ENCODE measurements at places on chromosomes 12 and 14.

DNA sequence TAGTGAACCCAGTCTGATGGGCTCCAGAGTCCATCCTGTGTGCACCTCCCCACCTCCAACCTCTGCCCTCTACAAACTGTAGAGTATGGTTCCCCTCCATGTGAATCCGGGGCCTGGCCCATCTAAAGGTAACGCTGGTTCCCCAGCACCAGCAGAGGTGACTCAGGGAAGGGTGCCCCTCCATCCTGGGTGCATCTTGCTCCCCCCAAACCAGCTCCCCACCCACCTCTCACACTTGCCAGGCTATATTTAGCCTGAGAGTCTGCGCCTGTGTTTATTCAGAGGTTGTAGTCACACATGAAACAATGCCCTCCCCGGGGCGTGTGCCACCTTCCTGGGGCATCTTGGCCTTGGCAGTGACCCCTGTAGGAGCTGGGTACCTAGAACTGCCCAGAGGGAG is 26.2 kb downstream of the RASAL1 start:
- no peak for DNase-seq

GRCh38 chr12:24023081-24023480 is 73.6 kb upstream of the SOX5 start:
- no peak for DNase-seq

GRCh38 chr12:87216436-87216835 is 812.8 kb downstream of the C12orf50 start:
- DNase-seq: no peak

DNA sequence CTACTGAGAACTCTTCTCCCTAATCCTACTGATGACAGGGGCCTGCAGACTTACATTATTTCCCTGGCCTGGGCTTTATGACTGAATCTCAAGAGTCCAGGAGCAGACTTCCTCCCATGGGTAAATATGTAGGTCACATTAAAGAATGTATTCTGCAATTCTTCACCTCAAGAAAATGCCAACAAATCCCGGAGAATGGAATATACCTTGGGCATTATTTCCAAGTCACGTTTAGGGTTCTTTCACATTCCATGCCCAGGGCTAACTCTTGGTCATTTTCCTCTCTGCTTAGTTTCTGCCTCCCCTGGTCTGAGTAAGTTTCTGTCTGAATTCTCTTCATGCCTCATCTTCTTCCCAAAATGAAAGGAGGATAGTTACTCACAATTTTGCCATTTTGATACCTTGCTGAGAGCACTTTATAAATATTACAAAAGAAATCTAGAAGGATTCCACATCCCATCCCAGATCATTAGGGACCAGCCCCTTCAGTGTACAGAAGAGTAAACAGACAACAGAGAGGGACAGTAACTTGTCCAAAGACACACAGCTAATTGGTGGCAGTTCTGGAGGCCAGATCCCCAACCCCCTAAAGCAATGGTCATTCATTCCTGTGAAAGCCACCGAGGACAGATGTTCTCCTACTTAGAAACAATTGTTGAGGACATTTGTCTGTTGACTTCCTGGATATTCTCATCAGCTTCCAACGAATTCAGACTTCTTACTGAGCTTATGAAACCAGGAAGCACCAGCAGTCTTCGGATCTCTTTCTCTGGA is 605 bp downstream of the PAH start:
- DNase-seq: no peak

DNA sequence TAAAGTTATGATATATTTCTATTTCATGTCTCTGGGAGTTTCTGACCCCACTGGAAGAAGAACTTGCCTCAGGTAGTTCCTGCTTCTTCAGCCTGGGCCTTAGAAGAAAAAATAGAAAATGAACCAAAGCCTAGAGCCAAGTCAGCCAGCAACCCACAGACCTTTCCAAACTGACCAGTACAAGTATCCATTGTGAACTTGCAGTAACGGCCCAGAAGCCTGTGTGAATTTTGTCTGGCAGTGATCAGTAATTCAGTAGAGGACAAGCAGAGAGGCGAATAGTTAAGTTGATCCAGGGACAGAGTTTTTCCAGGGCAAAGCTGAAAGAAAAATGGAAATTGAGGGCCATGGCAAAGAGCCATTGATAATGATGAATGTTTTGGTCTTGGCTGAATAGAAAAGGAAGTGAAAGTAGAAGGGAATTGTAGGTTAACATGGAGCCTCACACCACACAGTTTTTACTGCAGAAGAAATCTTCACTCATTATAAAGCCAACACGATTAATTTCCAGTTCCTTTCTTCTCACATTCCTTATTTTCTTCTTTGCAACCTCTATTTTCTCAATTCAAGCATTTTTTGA is 311.8 kb downstream of the BTG1 start:
- no peak for DNase-seq

DNA sequence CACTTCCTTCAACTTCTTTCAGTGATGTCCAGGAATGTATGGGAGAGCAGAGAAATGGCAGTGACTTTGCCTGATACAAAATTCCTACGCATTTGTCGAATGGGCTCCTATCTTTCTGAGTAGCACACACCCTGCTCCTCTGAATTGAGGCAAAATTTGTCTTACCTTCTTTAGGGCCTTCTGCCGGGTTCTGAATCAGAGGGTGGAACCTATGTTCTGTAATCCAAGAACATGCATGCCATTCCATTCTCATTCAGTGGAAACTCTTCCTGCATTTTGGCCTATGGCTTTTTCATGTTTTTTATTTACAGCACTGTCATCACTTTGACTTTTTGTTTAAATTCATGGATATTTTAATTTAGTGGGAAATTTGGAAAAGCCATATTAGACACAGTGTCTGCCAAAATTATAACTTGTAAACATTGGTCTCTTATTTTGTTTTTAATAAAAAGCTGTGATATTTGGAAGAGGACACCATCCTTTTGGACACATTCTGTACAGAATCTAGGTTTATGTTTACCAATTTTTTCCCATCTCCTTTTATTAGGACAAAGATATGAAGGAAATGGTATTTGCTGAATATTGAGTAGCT is 402.2 kb upstream of the FAR2 start:
- no peak for DNase-seq

DNA sequence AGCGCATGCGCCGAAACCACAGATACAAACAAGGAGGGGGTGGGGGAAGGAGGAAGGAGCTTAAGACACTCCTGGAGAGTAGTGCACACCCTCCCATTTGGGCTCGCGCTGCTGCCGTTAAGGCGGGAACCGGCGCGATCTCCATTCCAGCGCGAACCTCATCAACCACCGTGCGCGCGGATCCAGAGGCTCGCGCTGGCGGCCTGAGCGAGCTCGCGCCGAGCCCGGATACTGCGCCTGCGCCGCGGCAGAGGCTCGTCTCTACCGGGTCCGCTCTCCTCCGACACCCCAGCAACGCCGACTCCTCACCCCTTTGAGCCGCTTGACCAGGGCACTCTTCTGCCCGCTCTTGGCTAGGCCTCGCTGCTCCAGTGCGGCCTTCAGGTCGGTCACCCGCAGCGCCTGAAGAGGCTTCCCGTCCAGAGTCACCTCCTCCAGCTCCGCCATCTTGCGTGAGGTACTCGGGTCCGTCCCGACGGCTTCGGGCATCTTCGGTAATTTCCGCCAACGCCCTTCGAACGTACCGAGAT is at the start of gene ACIN1:
TSS of gene ACIN1 (minus strand) at position 471 of the 530 bp plus-strand sequence. CDS start at position 447, 24 bp downstream.
- DNase-seq: peak; percentile 55

DNA sequence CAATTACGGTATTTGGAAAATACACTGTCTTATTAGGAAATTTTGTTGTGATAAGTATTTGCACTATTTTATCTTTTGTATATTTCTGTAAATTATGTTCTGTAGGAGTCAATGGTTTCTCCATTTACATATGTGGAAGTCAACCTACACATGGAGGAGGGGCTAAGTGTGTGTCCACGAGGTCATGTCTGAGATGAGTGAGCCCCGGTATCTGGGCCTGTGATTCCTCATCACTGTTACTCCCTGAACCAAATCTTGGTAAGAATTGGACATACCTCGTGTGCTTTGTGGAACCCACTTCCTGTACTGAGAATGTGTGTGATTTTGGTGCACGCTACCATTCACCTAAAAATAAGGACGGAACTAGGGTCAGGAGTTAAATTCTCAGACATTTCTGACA is 1105.5 kb downstream of the TMEM121 start:
- DNase-seq: no peak

GRCh38 chr12:42448841-42449240 is 122.9 kb downstream of the PPHLN1 start:
- no peak for DNase-seq

- peak; percentile 4 for DNase-seq
Measured at GRCh38 chr14:65179918-65180724, 77.8 kb upstream of the MAX start.

GRCh38 chr12:100737168-100737567 is 57.4 kb upstream of the ANO4 start:
- no peak for DNase-seq

- DNase-seq: no peak
Measured at GRCh38 chr12:95516757-95517156, 34.5 kb downstream of the USP44 start.

DNA sequence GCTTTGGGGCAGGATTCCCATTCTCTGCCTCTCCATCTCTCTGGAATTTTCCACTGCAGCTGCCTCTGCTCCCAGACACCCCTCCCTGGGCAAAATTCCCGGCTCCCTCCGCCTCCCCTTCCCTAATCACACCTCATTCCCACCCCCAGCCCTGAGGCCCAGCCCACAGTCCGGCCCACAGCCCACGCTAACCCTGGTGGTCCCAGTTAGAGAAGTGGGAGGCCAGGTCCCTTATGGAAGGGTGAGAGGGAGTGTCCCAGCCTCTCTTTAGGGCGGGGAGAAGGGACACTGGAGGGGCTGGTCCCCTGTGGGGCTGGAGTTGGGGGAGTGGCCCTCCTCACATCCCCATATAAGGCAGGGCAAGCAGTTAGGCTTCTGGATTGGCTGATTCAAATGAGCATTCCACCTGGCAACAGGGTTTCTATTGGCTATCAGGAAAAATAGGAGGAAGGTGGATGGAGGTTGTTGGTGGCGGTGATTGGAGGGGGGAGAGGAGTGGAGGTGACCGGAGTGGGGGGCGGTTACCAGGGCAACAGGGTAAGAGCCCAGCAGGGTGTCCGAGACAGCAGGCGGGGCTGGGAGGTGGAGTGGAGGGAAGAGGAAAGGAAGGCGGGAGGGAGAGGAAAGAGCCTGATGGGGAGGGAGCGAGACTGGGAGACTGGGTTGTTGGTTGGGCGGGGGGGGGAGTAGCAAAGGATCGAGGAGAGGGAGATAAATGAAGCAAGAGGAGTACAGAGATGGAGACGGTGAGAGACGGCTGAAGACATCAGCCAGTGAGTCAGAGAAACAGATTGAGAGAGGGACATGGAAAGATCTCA is 1.9 kb upstream of the PTMS start:
- no peak for DNase-seq

- no peak for DNase-seq
Measured at GRCh38 chr12:57178213-57178612, 30.8 kb upstream of the LRP1-AS start.

DNA sequence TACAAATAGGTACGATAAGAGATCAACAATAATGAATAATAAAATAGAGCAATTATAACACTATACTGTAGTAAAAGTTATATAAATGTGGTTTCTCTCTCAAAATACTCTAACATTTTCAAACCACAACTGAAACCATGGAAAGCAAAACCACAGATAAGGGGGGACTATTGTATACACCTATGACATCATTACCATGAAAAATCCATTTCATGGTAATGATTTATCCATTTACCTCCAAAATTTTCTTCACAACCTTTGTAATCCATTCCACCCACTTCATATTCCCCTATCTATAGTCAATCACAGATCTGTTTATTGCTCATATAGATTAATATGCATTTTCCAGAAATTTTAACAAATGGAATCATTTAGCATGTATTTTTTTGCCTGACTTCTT is 163.9 kb upstream of the G2E3 start:
- no peak for DNase-seq

GRCh38 chr14:91155626-91156089 is 41.8 kb downstream of the DGLUCY start:
- DNase-seq: no peak

- DNase-seq: no peak
Measured at GRCh38 chr12:108066583-108067577, 62.2 kb upstream of the WSCD2 start.

DNA sequence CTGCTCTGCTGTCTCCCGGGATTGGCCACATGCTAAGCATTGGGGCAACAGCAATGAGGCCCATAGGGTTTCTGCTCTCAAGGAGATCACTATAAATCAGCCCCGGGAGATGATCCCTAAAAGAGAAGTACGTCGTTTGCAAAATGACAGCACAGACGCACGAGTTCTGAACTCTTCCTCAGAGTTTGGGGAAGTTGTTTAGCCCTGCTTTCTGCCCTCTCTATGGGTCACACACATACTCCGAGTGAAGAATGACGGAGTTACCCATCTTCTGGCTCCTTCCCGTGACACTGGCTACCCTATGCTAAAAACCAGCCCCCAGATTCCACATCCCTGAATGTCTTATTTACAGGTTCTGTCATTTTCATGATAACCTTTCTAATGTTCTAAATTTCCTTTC is 258.0 kb upstream of the PLEKHG7 start:
- DNase-seq: no peak

DNA sequence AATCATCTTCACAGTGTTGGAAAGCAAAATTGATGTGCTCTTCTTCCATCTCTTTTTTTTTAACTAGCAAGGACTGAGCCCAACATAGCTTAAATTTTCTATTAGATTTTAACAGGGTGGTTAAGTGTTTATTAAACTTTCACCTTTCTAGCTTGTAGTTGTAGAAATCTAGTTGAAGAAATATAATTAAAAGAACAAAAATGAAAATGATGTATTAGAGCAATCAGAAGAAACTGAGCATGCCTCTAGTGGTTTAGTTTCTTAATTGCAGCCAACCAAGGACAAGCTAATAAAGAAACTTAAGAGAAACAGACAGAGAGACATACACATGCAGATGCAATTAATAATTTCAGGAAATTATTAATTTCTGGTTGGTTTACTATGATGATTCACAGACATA is 673.0 kb upstream of the LMO3 start:
- no peak for DNase-seq

- no peak for DNase-seq
Measured at GRCh38 chr12:42705863-42706262, 116.3 kb upstream of the PRICKLE1 start.

DNA sequence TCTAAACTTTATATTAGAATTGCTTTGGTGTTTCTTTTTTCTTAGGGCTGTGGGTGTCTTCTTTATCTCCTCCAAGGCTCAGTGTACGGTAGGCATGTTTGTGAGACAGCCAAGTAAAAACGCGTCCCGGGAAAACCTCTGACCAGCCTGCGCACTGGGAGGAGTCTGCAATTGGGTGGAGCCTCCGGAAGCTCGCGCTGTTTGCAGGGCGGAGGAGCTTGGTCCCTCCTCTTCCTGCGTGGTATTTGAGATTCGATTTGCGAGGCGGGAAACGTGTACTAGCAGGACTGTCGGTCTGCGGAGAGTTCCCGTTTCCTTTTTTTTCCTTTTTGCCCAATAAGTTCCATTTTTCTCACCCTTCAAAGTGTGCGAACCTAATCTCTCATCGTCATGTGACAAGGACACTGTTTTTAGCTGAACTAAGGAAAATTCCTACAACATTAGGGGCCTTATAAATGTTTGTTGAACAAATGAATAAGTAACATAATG is 182.1 kb upstream of the OTX2 start:
- DNase-seq: no peak

- no peak for DNase-seq
Measured at GRCh38 chr14:75155169-75155568, 21.2 kb downstream of the TMED10 start.
